Frontal cortex (tissue), 4 donors: ENCODE measurements at places on chromosomes 11 and 22.

- no peak for DNase-seq
Measured at GRCh38 chr11:119479685-119480275, 56.8 kb upstream of the THY1 start.

DNA sequence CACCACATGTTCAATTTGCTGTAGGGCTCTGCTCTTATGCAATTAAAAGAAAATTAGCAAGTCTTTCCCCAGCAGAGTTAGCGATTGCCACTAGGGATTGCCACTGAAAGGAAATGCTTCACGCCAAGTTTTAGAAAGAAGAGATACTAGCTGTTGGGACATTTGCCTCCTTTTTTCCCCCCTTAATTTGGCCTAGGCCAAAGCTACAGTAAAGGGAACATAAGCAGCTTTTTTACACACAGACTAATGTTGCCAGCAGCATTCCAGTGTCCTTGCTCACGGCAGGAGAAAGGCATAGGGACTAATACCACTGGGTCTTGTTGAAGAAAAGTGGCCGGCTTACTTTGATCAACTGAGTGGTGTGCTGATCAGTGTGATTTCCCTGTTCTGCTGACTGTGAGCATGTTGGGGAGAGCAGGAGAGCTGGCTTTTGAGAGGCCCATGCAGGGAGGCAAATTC, 71.2 kb downstream of the PHF21A start:
- no peak for DNase-seq

DNA sequence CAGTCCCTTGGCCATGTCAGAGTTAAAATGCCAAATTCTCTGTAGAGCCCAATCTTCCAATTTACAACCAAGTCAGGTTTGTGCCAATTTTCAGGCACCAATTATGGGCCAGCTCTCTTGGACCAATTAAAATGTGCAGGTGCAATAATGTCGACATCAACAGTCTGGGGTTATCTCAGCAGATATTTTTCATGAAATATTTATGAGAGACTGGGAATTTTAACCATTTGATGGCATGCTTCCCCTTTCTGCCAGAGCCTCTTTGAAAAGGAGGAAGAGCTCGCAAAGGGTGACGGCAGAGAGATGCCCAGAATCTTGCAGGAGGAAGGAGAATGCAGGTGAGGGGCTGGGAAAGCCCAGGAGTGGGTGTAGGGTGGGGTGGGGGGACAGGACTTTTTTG, 100.8 kb upstream of the SYT13 start:
- DNase-seq = no peak

DNA sequence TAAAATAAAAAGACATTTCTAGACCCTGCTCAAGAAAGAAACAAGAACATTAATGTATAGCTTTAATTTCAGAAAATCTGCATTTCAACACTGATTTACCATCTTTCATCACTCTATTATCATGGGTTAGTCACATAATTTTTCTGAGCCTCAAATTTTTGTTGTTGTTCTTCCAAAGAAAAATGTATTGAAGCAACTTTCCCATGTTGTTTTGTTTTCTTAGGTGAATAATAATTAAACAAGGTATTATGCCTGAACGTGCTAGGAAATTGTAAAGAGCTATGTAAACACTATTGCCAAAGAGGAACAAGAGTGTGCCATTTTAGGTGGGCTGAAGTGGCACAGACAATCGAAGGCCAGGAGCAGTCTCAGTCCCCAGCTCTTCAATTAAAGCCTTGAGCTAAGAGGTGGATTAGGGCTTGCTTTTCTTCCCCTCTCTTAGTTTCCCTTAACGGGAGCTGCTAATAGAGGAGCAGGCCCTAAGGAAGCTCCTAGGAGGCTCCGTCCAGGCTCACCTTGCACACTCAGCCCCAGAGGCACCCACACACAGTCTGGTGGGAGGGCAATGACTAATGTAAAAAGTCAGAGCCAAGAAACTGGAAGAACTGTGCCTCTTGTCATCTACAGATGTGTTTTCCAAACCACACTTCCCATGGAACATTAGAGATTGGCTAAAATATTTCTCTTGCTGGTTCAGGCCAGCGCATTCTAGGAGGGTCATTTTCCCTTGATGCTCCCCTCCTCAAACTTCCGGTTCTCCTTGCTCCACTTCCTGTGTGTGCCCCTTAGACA, 8.8 kb upstream of the UBASH3B start:
- no peak for DNase-seq

DNA sequence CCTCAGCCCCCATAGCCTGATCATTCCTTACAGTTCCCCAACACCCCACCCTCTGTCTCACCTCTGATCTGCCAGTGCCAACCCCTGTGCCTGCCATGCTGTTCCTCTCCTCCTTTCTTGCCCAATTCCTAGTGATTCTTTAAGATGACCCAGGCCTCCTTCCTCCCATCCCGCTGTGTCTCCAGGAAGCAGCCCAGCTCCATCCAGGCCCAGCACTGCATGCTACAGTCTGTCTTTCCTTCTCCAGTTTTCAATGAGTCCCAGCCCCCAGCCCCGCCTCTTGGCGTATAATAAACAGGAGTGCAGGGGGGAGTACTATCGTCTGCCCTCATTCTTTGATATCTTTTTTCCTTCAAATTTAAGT, 12.3 kb downstream of the LTBP3 start:
- no peak for DNase-seq

DNA sequence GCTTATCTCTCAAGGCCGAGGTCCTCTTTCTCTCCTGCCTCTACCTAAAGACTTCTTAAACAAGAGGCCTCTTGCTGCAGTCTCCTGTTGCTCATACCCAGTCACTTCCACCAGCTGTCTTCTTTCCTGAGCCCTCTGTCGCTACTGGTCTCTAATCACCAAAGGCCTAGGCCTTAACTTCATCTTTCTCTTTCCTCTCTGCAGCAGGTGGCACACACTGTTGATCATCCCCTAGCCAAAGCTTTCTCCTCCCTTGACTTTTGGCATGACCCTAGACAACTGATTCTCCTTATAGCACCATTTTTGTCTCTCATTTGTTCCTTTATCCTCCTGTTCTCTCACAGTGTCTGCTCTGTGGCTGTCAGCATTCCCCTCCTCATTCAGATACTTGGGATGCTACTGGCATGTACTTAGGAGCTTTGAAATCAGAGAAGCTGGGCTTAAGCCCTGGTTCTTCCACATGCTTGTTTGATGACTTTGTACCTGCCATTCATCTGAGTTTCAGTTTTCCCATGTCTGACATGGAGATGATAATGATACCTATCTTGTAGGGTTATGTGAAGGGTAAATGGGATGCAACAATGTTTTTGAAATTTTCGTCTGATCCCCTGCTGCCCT, 22.4 kb downstream of the ENDOD1 start:
- no peak for DNase-seq

DNA sequence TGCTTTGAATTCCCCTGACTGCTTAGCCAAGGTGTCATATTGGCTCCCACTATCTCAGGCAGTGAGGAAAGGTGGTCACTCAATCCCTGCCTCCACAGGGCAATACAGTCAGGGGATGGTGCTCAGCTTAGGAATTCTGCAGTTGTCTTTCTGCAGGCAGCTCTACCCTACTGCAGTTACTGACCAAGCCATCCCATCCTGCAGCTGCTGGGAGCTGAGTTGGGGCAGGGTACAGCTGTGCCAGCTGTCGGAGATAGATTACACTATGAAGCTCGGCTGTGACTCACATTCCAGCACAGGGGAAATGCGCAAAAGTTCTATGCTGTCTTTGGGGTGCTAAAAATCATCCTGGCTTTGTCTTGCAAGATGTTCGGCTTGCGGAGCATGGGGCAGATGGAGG, 4.4 kb upstream of the DAGLA start:
- DNase-seq = no peak

- DNase-seq = no peak
Measured at GRCh38 chr22:45581549-45582080, 78.9 kb downstream of the FBLN1 start.

DNA sequence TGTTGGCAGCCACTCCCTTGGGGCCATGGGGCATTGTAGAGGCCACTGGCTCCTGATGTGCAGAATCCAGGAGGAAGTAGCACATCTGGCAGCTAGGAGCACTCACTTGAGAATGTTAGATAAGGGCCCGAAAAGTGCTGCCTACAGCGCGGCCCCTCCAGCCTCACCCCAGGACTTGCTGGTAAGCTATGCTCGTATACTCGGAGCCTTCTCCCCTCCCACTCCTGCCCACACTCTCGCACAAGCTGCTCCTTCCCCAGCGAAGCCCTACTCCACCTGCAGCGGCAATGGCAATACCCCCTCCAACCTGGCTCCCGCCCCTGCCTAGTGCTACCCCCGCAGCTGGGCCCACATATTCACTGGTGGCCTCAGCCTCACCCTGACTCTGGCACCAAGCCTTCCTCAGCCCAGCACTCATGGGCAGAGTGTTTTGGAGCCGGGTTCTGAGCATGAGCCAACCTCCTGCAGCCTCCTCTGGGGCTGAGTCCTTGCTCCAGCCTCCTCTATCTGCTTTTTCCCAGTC, 47.7 kb downstream of the PDE2A start:
- no peak for DNase-seq
